ENCODE measurements at places on chromosomes 4 and X. TPM values are rescaled to one million over a fixed set of nuclear protein-coding genes. Genes with fewer than 3 reads are reported as not detected.

NLRP2B gene
- polyA plus RNA-seq = not detected

COL4A5 gene
- polyA plus RNA-seq = 0.11 TPM

GUCY1A1 gene
- polyA plus RNA-seq = 0.03 TPM

IL1RAPL2 gene
- 0.08 TPM for polyA plus RNA-seq

DIPK2B gene
- polyA plus RNA-seq = 0.02 TPM

HMX1 gene
- polyA plus RNA-seq = 0.20 TPM

GRIA3 gene
- 0.15 TPM for polyA plus RNA-seq

GRCh38 chr4:24265989-24266388, 318.4 kb downstream of the DHX15 start:
- no peak for DNase-seq
- no peaks in the 10 kb centered on the region for H3K27me3 ChIP-seq
- no peak overlapping the region for H3K4me3 ChIP-seq
- H3K4me1 ChIP-seq = no peaks in the 10 kb centered on the region
- H3K27ac ChIP-seq = no peak overlapping the region

DNA sequence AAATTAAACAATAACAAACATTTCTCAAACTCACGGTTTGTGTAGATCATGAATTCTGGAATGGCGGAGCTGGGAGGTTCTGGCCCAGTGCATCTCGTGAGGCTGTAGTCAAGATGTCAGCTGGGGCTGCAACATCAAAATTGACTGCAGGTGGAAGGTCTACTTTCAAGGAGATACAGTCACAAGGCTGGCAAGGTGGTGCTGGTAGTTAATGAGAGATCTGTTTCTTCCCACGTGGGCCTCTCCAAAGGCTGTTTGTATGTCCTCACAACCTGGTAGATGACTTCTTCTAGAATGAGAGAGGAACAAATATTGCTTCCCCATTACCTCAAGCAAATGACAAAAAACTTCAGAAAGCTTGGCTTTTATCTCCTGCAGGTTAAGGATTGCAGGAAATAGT, 8.0 kb upstream of the PRDX4 start:
- no peak for DNase-seq
- no peak overlapping the region for H3K27ac ChIP-seq
- no peak overlapping the region for H3K4me3 ChIP-seq
- no peaks in the 10 kb centered on the region for H3K4me1 ChIP-seq
- H3K36me3 ChIP-seq = no peaks in the 10 kb centered on the region
- H3K27me3 ChIP-seq = peaks cover 3% of the 10 kb centered on the region

DNA sequence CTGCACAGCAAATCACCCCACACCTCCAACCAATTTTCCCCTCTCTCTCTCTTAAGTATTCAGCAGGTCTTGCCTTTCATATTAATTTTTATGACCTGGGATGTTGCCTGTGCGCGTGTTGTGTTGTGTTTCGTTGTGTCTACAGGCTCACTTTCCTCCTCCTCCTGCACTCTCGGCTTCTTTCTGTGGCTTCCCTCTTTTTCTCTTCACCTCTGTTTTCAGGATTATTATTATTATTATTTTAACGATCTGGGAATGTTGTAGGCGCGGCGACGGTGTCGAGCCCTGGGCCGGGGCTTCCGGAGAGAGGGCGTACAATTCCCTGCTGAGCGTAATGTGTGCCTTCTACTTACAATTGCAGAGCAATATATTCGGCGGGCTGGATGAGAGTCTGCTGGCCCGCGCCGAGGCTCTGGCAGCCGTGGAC, 826 bp downstream of the POU4F2 start:
- no peak overlapping the region for H3K4me3 ChIP-seq
- no peak overlapping the region for H3K27ac ChIP-seq
- no peaks in the 10 kb centered on the region for H3K4me1 ChIP-seq
- DNase-seq = no peak
- no peaks in the 10 kb centered on the region for H3K36me3 ChIP-seq
- H3K27me3 ChIP-seq = peaks cover 62% of the 10 kb centered on the region

DNA sequence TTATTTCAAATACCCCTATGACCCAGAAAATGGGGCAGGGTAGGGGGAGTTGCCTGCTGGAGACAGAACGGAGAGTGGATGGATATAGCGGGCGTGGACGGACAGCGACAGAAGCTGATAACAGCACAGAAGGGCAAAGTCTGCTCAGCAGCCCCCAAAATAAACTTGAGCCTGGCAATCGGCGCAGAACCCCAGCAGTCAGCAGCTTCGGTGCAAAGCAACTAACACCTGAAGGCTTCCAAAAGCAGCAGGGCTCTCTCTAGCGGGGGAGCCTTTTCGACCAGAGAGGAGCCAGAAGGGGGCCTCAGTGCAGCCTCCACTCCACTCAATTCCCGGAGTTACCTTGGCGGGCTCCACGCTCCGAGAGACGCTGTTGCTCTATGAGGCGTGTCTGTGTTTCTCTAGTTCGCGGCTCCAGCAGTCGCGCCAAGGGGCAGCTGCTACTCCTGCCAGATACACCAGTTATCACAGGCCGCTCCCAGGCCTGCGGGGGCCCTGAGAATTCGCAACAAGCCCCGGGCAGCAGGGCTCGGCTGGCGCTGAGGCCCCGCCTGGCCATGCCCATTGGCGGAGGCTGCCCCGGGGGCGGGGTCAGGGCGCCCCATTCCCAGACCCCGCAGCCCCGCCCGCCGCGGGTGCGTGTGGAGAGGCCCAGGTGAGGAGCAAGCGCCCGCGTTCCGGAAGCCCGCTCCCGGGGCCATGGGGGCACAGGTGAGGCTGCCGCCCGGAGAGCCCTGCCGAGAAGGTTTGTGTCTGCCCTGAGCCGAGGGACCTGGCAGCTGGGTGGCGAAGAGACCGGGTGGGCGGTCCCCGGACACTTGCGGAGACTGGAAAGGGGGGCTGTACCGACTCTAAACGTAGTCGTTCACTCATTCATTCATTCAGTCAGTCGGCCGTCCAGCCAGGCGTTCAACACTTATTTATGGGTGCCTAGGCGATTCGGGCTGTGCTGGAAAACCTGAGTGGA, at the start of the genes CNGA1 and NIPAL1:
CNGA1 (minus strand) TSS at position 541 of the 967 bp plus-strand sequence. CDS start 63,992 bp downstream, outside the sequence.
NIPAL1 (plus strand) TSS at position 632 of the 967 bp plus-strand sequence; CDS start at position 700, 68 bp downstream.
- peak within 1 kb of the TSS; percentile 87 for H3K4me3 ChIP-seq
- DNase-seq = peak; percentile 94
- peak within 1 kb of the TSS; percentile 51 for H3K27ac ChIP-seq
- no peaks in the 10 kb centered on the region for H3K36me3 ChIP-seq
- H3K4me1 ChIP-seq = no peaks in the 10 kb centered on the region
- no peaks in the 10 kb centered on the region for H3K27me3 ChIP-seq

DNA sequence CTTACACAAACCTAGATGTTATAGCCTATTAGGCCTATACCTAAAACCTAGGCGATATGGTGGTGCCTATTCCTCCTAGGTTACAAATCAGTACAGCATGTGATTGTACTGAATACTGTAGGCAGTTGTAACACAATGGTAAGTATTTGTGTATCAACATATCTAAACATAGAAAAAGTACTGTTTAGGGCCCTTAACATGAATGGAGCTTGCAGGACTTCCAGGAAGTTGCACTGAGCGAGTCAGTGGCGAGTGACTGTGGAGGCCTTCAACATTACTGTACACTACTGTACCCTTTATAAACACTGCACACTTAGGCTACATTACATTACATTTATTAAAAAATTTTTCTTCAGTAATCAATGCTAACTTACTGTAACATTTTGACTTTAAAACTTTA, 37.8 kb downstream of the WWC2 start:
- no peaks in the 10 kb centered on the region for H3K27me3 ChIP-seq
- no peak overlapping the region for H3K4me3 ChIP-seq
- H3K36me3 ChIP-seq = no peaks in the 10 kb centered on the region
- H3K4me1 ChIP-seq = peaks cover 11% of the 10 kb centered on the region

- H3K36me3 ChIP-seq = no peaks in the 10 kb centered on the region
- H3K4me3 ChIP-seq = no peak overlapping the region
- peaks cover 6% of the 10 kb centered on the region for H3K4me1 ChIP-seq
- DNase-seq = no peak
- H3K27ac ChIP-seq = no peak overlapping the region
These were observed 173.6 kb downstream of the RCHY1 start for GRCh38 chr4:75340561-75340960.

DNA sequence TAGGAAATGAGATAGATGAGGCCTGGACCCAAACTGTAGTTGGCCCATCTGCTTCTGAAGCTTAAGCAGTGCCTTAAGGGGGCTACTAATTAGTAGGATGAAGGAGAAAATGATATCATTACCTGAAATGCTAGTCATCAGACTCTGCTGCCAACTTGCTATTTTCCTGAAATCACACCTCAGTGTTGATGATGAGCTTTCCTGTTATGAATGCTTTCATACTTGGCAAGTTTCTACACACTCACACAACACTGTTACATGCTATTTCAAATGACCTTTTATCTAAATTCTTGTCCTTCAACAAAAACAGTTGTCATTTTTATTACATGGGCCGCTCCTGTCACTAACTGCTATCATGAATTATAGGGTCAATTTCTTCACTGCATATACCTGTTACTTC, 416.0 kb downstream of the PRDM5 start:
- H3K27me3 ChIP-seq = no peaks in the 10 kb centered on the region
- H3K4me3 ChIP-seq = no peak overlapping the region

DNA sequence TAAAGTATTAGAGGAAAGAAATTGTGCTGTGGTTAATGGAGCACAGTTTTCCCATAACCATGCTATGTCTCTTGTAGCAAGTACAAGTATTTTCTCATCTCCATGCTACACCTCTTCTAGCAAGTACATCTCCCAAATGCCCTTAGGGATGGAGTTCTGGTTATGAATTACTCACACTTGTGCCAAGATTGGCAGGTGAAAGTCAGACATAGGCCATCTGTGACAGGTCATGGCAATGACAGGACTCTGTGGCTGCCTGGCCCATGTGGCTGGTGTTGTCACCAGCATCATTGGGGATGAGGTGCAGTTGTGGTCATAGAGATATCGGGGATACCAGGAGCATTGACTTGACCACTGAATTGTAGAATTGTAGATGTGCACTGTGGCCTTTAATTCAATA, 310.2 kb downstream of the FAT4 start:
- H3K36me3 ChIP-seq = no peaks in the 10 kb centered on the region
- no peaks in the 10 kb centered on the region for H3K27me3 ChIP-seq
- no peak overlapping the region for H3K27ac ChIP-seq
- no peak overlapping the region for H3K4me3 ChIP-seq
- no peak for DNase-seq
- peaks cover 3% of the 10 kb centered on the region for H3K4me1 ChIP-seq

DNA sequence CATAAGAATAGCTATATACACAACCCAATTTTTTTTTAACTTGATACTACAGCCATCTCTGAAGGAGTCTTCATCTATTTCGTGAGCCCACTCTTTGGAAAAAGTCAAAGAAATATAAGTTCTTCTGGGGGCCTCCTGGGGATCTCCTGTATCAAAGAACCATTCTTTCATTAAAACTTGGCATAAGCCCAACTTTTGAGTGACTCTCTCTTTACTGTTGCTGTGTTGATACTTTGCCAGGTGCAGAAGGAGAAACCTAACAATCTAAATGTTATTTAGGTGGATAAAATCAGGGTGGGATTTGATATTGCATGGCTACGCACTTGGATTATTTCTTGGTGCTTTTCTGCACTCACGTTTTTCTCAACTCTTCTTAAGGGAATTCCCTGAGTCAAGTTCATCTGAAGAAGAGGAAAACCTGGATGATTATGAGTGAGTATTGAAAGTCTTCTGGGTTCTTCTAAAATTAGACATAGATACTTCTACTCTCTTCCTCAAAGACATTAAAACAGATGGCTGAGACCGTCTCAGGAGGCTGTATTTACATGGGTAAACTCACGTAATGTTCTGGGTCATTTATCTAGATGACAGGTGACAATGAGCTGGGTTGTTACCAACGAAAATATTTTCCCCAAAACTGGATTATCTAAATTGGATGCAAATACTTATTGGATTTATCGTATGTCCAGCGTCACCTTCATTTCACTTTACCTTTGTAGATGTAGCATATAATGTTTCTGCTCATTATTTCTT, 25.2 kb downstream of the BMX start:
- H3K36me3 ChIP-seq = no peaks in the 10 kb centered on the region
- no peaks in the 10 kb centered on the region for H3K4me1 ChIP-seq
- no peak for DNase-seq
- H3K27me3 ChIP-seq = no peaks in the 10 kb centered on the region
- H3K27ac ChIP-seq = no peak overlapping the region
- no peak overlapping the region for H3K4me3 ChIP-seq

- H3K27ac ChIP-seq = no peak overlapping the region
- DNase-seq = no peak
- H3K27me3 ChIP-seq = no peaks in the 10 kb centered on the region
- no peaks in the 10 kb centered on the region for H3K4me1 ChIP-seq
These were observed 52.3 kb upstream of the HOPX start for GRCh38 chr4:56733352-56733751.

GRCh38 chr4:26542991-26543390, 40.9 kb upstream of the TBC1D19 start:
- H3K27ac ChIP-seq = no peak overlapping the region
- H3K27me3 ChIP-seq = no peaks in the 10 kb centered on the region
- no peaks in the 10 kb centered on the region for H3K36me3 ChIP-seq
- H3K4me1 ChIP-seq = no peaks in the 10 kb centered on the region
- DNase-seq = no peak
- H3K4me3 ChIP-seq = no peak overlapping the region

All from SK-N-SH (cell line).